ENCODE measurements at places on chromosomes 2 and 18.

GRCh38 chr2:75276093-75277029 lies 77.0 kb upstream of the TACR1 start:
- DNase-seq, result peak; percentile 78

- peak; percentile 68 for DNase-seq
Measured at GRCh38 chr2:175414882-175415487, 233.5 kb upstream of the ATP5MC3 start.

DNA sequence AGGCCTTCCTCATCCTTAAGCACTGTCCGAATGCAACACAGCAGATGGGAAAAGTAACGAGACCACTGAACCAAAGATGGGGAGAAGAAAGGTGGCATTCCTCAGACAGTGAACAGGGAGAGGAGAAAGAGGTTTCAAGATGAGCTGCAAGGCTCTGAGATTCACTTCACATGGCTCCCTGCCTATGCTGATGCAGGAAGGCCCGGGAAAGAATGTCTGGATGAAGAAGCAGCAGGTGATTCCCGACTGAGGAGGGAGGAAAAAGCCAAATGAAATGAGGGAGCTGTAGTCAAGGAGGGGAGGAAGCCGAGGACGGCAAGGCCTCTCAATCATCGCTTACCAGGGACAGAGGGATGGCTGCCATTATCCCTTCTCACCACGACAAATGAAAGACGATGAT lies 98.5 kb upstream of the BOD1L2 start:
- no peak for DNase-seq

DNA sequence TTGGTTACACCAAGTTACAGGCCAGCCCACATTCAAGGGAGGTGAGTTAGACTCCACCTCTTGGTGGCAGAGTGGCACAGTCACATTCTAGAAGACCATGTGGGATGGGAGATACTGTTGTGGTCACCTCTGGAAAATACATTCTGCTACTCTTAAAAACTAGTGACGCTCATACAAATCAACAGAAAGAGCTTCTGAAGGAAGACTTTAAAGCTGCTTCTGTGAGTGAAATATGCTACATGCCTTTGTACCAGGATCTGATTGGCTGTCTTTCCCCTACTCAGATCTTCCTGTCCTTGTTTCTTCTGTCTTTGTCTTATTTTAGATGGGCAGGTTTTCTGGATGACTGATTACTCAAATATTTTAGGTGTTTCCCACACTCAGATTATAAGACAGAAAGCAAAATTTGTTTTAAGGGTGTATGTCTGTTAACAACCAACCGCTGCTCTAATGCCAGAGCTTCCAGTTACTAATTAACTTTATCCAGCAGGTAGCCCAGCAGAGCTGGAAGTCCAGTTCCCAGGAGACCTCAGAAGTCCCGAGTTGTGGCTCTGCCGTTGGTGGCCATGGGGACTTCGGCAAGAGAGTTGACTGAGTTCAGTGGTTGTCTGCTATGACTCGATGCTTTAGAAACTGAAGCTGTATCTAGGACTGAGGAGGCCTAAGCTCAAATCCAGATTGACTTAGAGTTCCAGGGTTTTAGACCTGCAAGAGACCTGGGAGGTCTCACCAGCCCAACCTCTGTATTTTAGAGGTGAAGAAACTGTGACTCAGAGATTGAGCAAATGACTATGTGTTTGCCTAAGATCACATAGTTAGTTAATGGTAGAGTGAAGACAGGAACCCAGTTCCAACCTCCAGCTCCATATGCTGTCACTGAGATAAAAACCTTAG lies 7.4 kb downstream of the IL1R2 start:
- peak; percentile 81 for DNase-seq

DNA sequence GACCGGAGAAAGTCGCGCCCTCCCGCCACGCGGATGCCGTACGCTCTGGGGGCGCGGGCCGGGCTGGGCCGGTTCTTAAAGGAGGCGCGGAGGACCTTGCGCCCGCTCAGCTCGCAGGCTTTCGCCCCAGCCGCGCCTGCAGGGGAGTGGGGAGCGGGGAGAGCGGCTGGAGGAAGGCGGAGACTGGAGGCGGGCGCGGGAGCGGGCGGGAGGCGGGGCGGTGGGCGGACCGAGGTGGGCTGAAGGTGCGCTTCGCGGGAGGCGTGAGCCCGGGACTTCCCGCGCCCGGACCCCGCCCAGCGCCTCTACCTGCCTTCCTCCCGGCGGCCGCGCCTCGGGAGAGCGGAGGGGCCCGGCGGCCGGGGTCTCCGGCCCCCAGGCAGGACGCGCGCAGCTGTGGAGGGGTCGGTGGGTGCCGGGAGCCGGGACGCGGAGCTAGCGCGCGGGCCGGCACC lies at the start of gene ADRA2B:
ADRA2B (minus strand) TSS at position 148 of the 455 bp plus-strand sequence. CDS start 422 bp downstream, outside the sequence.
- peak; percentile 85 for DNase-seq

DNA sequence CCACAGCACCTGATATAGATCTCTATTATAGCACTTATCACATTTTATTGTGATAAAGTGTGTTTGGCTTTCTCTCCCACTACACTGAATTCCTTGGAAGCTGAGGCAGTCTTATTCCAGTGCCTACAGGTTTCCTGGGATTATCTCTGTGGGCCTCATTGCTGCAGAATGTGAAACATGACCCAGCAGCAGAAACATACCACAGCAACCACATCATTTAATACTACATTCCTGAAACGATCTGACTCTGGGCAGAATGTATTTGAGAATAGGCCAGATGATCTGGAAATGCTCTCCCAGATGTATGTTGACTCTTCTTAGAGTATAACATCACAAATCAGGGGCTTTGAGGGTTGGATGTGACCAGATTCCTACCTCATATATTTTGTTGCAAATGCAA lies 323.5 kb upstream of the TANK start:
- peak; percentile 90 for DNase-seq

DNA sequence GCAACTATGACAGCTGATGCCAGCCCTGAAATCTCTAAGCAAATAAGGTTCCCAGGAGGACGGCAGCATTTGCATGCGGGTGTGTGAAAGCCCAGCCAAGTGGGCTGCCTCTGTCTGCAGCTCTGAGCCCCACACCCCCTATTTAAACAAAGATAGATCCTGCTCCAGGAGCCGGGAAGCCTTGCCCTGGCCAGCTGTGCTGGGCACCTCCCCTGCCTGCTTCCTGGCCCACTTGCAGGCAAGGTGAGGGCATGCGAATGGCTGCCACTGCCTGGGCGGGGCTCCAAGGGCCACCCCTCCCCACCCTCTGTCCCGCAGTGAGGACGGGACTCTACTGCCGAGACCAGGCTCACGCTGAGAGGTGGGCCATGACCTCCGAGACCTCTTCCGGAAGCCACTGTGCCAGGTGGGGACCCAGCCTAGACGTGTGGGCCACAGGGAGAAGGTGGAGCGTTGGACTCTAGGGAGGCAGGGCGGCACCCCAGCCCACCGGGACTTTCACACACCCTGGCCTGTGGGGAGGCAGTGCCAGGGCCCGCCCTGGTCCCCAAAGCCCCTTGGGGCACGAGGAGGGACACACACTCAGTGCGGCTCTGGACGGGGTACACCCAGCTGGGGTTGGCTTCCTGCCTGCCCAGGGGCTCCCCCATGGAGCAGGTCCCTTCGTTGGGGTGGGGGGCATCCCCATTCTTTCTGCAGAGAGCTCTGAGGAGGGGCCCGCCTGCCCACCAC lies at the start of gene ANO7:
ANO7 (plus strand) TSS at position 317 of the 732 bp plus-strand sequence. CDS start 1,387 bp downstream, outside the sequence.
- no peak for DNase-seq

- DNase-seq, result no peak
Measured at GRCh38 chr2:18430996-18431748, 129.3 kb downstream of the RDH14 start.

- DNase-seq, result no peak
Measured at GRCh38 chr2:32833709-32834108, 113.0 kb upstream of the LTBP1 start.

Measured in epithelial cell of esophagus (primary cell).